ENCODE measurements at places on chromosomes 4 and X.

GRCh38 chr4:89995814-89996213 is 101.2 kb downstream of the MMRN1 start:
- no peak for DNase-seq

GRCh38 chr4:174553031-174553430 is 30.7 kb upstream of the HPGD start:
- no peak for DNase-seq

- DNase-seq = no peak
Measured at GRCh38 chr4:13893211-13893610, 265.7 kb upstream of the BOD1L1 start.

DNA sequence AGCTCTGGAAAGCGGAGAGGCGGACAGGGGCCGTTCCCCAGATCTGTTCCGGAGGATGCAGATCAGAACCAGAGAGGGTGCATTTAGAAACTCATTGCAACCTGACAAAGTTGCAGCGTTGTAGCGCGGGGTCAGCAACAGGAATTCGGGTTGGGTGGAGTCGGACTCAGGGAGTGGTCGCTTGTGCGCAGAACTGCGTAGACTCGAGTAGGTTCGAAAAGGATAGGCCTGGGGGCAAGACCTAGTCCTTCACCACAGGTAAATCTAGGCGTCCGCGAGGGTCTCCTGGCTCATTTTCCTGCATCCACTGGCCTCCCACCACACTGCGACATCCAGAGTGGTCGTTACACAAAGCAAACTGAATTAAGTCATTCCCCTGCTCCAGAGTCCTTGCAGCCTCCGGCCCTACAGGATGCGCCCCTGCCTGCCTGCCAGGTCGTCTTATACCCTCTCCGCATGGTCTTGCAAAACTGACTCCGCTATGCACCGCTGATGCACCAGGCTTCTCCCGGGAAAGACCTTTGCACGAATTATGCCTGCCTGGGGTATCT is 4.7 kb upstream of the ZNF518B start:
- DNase-seq = no peak

DNA sequence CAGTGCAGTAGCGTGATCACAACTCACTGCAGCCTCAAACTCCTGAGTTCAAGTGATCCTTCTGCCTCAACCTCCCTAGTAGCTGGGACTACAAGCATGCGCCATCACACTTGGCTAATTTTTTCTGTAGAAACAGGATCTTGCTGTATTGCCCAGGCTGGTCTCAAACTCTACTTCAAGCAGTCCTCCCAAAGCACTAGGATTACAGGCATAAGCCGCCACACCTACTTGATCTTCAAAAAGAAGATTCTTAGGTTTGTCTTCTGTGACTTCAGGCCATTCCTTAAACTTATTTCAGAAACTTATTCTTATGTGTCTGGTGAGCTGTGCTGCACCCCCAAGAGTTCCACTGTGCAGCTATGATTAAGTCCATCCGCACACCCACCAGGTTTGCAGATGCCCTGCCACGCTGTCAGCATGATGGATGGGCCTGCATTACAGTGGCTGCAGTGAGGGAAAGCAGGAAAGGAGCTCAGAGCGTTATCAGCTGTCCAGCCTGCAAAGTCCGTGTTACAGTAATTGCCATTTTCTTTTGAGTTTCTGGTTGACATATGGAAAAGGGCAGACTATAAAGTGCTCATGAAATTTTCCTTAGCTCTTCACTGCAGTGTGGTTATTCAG is 146.6 kb downstream of the AASDH start:
- no peak for DNase-seq

DNA sequence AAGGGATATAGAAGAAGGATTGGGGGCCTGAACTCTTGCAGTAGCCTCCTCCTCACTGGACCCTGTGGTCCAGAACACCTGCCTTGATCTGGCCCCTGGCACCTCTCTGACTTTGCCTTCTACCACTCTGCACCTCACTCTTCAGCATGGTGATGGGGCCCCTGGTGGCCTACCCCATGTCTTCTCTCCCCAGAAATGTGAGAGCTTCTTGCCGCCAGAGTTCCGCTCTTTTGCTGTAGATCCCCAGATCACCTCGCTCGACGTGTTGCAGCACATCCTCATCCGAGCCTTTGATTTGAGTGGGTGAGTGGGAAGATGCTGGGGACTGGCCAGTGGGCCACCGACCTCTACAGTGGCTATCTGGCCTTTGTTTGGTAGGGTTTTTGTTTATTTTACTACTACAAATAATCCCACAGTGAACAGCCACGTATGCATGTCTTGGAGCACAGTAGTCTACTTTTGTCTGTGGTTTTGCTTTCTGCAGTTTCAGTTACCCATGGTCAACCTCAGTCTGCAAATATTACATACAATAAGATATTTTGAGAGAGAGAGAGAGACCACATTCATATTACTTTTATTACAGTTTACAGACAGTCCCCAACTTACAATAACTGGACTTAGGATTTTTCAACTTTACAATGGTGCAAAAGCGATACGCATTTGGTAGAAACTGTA is 1.8 kb downstream of the TBC1D25 start:
- DNase-seq = no peak

DNA sequence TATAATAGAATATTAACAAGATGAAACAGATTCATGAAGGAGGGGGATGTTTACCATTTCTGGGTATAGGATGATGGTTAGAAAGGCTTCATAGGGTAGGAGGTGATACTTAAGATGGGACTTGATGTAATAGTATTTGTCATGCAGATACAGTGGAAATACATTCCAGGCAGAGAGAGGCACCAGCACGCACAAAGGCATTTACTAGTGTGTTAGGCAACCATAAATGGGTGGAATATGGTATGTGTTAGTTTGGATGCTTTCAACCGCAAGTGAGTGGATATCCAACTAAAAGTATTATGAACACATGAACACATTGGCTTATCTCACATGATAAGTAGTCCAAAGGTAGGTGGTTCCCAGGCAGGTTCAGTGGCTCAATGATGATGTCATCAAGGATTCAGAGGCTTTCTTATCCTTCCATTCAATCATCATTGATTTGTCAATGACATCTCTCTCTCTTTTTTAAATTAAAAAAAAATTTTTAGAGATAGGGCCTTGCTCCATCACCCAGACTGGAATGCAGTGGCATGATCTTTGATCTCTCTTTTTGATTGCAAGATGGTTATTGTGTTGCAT is 12.7 kb upstream of the STARD8 start:
- DNase-seq = no peak

DNA sequence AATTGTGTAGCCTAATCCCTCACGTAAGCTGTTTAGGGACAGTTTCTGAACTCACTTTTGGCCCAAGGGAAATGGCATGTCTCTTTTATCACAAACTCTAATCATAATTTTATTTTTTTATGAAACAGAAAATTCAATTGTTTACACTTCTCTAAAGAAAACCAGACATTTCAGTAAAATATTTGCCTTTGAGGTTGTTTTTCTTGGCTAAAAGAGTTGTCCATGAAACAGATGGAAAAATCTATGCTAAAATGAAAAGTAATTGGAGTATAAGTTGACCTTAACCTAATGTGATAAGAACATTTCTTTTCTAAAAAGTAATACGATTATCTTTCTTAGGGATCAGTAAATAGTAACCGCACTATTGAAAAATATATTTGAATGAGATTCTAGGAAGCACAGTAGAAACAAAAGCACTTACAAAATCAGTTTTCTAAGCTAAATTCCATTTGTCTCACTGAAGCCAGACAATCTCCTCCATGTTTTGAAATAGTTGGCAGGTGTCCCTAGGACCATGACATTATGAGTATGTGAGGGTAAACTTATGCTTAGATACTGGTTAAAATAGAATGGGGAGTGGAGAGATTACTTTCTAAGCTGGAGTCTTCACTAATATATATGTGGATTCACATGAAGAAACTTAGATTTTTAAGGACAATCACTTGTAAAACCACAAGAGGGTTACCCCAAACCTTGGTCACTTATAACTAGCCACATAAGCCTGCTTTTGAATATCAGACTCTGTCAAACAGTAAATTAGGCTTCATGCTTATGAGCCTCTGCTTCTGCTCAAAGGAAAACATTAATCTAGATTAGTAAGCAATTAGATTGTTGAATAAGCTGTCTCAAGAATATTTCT is 20.1 kb upstream of the TET2 start:
- no peak for DNase-seq

DNA sequence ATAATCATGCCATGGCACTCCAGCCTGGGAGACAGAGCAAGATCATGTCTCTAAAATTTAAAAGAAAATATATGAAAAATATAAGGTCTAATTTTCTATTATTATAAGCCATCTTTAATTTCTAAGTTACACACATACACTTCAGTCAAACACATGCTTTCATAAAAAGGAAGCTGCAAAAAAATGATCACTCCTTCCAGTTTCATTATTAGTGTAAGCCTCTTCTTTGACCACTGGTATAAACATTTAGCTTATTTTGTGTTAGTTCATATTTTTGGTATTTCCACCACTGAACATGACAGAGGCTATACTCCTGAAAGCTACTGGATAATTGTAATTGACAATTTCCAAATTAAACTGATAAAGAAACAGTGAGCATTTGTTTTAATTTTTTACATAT is 163.3 kb upstream of the USP38 start:
- no peak for DNase-seq

GRCh38 chr4:15914291-15914690 is 24.2 kb downstream of the FGFBP1 start:
- no peak for DNase-seq

- no peak for DNase-seq
Measured at GRCh38 chrX:119618439-119618838, 12.2 kb upstream of the NKRF start.

- no peak for DNase-seq
Measured at GRCh38 chrX:22541926-22542325, 269.2 kb downstream of the CBLL2 start.

- DNase-seq = no peak
Measured at GRCh38 chrX:115912372-115912897, 258.1 kb upstream of the AGTR2 start.

GRCh38 chrX:24241822-24242648 is 71.8 kb downstream of the SUPT20HL2 start:
- DNase-seq = no peak

- DNase-seq = no peak
Measured at GRCh38 chrX:73562458-73562857, 539 bp upstream of the CHIC1 start.

DNA sequence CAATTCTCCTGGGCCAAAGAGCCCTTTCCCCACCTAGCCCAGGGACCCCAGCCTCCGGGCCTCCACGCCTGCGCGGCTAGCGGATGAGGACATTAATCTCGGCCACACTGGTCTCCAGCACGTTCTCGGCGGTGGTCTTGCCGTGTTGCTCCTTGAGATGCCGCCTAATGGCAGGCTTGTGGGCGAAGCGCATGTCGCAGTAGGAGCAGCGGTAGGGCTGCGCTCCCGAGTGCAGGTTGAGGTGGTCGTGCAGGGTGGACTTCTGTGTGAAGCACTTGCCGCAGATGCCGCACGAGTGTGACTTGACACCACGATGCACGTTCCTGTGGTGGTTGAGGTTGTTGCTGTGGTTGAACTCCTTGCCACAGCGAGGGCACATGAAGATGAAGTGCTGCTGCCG is 72.1 kb downstream of the UBE2K start:
- DNase-seq = no peak

DNA sequence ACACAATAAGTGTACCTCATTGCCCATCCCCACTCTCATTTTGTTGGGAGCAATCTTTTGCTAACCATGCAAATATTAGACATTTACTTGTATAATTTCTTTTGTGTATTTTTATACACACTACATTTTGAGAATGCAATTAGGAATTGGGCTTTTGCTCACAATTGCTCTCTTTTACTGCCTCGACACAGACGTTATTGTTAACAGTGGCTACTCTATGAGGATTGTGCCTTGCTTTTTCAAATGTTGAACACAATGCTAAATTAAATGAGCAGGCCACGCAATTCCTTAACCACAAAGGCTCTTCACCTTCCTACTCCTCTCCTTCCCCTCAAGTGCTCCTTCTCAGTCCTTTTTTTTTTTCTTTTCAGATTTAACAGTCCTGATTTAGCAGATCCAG is 42.8 kb upstream of the HPF1 start:
- DNase-seq = no peak

DNA sequence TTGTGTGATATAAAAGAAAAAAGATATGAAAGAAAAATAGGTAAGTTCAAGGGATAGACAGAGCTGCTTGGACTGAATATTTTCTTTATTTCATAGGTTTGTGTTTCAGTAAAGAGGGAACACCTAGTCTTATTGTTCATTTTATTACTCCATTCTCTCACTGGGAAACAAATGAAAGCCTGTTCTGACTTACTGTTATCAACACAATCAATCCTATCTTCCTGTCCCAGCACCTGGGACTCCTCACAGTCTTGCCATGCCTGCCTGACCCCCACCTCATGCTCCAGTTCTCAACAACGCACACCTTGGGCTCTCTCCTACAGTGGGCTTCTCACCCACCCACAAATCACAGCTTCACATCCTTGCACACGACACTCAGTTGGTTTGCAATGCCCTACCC is 189.5 kb downstream of the PRDM5 start:
- no peak for DNase-seq

- no peak for DNase-seq
Measured at GRCh38 chr4:7642741-7643458, 208.2 kb upstream of the PSAPL1 start.

DNA sequence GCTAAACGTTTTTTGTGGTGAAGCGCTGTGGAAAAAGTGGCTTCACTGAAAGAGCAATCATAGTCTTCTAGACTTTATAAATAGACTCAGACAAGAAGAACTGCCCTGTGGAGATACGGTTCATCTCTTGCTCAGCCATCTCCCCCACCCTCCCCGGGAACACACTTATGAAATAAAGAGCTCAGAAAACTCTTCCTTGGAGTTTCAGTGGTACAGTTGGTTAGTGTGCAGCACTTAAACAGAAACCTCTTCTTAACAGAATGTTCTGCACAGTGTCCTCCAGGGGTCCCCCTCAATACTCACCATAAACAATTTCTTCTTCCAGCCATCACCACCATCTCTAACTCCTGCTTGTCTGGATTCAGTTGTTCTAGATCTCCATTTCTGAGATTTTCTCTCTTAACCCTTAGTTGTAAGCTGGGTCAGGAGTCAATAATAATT is 313.0 kb downstream of the ARHGAP10 start:
- DNase-seq = no peak

GRCh38 chr4:24824720-24825119 is 29.3 kb downstream of the SOD3 start:
- DNase-seq = no peak

Measured in stimulated activated CD4-positive, alpha-beta T cell treated with anti-CD3 and anti-CD28 coated beads, Interleukin-4, amount 100 ng/mL, for 4 hours (primary cell).